ENCODE measurements at places on chromosomes 2 and 18. TPM values are rescaled to one million over a fixed set of nuclear protein-coding genes. Genes with fewer than 3 reads are reported as not detected.

The ZSWIM2 gene
- total RNA-seq = not detected

The CDH7 gene
- not detected for total RNA-seq

The CCDC178 gene
- 0.80 TPM for total RNA-seq

The IL1RL1 gene
- total RNA-seq = 44.0 TPM

The SULT1C4 gene
- 28.2 TPM for total RNA-seq

The FSHR gene
- total RNA-seq = not detected

The PDE11A gene
- total RNA-seq = 0.51 TPM

The SCN7A gene
- not detected for total RNA-seq

The STPG4 gene
- total RNA-seq = 0.53 TPM

The FAM110C gene
- not detected for total RNA-seq

The ASXL3 gene
- 1.7 TPM for total RNA-seq
